ENCODE measurements at places on chromosomes 2 and 18.

GRCh38 chr2:197805715-197806633, 1.6 kb downstream of the PLCL1 start:
- DNase-seq, result no peak

DNA sequence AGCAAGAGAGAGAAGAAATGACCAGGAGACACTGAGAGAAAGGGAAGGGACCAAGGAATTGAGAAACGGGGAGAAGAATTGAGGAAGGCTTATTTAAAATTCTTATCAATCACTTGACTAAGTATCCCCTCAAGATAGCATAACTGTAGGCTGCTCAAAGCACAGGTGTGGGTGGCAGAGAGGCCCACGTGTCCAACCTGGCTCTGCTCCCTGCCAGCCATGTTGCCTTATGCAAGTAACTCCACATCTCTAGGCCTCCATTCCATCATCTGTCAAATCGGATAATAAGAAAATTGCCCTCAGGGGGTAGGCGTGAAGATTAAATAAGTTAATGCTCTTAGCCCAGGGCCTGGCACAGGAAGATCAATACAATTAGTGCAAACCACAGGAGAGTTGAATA, 7.4 kb upstream of the NPAS2 start:
- no peak for DNase-seq

DNA sequence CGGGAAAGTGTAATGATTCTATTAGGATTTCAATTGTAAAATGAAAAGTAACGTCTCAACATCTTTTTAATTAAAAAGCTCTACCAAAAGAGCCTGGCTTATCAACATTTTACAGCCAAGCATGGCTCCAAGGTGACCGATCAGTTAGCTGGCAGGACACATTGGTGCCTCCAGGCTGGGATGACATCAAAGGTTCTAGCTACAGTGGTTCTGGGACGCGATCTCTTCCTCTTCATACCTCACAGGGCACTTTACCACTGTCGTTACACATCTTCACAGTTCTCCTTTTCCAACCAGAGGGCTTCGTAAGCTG, 693 bp downstream of the ORC2 start:
- DNase-seq, result no peak

- no peak for DNase-seq
Observed at GRCh38 chr2:193966590-193966989, 1690.4 kb upstream of the SLC39A10 start.

- no peak for DNase-seq
Observed at GRCh38 chr2:240869109-240869955, 708 bp downstream of the AGXT start.

All from cerebellar nuclear complex (tissue), 1 donor.